Activated CD4-positive, alpha-beta T cell treated with anti-CD3 and anti-CD28 coated beads, Interleukin-2, amount 50 U/mL, for 24 hours (primary cell): ENCODE measurements at places on chromosomes 1 and 21.

GRCh38 chr1:100530880-100531487 is 7.0 kb upstream of the GPR88 start:
- DNase-seq = no peak

- DNase-seq = no peak
These were observed 245.7 kb downstream of the TOMM20 start for GRCh38 chr1:234882898-234883297.

- DNase-seq = peak; percentile 7
These were observed 535 bp downstream of the SETD4 start for GRCh38 chr21:36059823-36060158.

DNA sequence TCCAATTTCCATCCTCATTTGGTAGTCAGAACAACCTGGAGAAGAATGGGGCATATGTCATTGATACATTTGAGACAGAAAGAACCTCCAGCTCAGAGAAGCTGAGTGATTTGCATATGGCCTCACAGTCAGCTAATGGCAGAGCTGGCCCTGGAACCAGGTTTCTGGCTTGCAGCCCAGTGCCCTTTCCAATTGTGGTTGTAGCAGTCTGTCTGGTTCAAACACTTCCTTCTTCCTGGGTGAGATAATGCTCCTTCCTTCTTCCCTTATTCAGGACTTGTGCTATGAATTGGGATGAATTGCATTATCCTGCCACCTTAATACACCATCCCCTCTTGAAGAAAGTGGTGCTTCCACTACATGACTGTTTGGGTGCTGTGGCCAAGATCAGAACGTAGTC is 24.2 kb downstream of the SLC5A9 start:
- no peak for DNase-seq
